ENCODE measurements at places on chromosomes 4 and X.
A peak's percentile ranks its signal among the peaks of the same experiment; 100 is the strongest.

DNA sequence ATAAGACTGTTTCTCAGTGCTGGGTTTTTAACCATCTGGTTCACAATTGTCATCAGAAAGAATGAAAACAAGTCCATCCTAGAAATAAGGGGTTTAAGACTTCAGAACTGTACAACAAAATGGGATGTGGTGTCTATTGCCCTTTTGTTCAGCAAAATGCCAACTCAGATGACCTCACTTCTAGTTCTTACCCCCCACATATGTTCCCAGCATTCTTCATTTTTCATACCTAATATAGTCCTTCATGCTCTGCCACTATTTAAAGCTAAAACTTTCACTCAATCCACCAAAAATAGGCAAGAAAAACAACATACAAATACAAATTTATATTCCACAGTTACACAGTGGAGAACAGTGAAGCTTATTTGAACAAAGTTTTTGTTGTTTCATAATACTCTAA is 111.4 kb downstream of the SORBS2 start:
- ATAC-seq = no peak

GRCh38 chr4:144590020-144590419 is 55.9 kb upstream of the HHIP start:
- ATAC-seq = no peak

GRCh38 chrX:46554942-46555341 is 9.7 kb upstream of the ZNF674 start:
- ATAC-seq = no peak

DNA sequence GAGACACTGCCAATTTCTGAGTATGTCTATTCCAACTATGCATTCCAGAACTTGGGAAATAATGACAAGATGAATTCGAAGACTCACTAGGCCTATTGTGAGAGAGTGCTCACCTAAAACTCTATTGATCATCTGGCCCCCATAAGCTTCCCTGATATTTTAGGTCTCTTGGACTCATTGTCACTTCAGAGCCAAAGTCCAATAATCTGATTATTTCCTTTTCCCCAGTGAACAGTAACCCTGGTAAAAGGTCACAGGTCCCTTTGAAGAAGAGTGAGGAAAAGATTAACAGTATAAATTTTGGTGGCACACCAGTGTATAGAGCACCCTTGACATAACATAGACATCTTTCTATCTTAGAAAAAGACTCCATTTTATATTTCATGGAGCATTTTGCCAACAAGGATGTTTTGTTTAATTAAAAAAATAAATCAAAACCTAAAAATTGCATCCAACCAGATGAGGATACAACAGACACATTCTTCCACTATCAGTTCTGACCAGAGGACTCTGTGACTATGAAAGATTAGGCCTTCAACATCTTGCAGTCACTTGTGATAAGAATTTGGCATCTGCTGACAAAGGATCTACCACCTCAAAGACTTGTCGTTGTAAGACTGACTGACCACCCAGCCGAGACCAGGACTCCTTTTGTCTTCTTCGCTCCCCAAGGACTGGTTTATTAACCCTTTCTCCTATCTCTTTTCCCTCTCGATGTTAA is 191.9 kb downstream of the MAB21L2 start:
- ATAC-seq = no peak

GRCh38 chrX:146881521-146881920 is 67.0 kb upstream of the CXorf51A start:
- ATAC-seq = no peak

DNA sequence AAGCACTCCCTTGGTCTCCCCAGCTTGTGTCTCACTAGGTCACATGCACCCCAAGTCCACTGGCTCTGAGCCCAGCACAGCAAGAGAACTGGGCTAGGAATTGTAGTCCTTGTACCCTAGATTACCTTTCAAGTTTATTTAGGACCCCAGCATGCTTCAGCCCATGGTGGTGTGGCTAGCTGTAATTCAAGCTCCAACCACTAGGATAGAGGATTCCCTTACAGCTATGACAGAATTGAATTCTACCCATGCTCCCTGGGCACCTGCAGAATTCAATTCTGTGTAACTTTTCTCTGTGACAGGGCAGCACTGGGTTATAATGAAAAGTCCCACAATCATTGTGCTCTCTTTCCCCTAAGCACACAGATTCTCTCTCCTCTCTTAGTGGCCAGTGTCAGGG is 253.8 kb upstream of the DMD start:
- ATAC-seq = no peak

- ATAC-seq = peak; percentile 90
Observed at GRCh38 chrX:13387666-13388494, 68.0 kb upstream of the ATXN3L start.

GRCh38 chr4:3878678-3879077 is 112.5 kb downstream of the ADRA2C start:
- no peak for ATAC-seq

DNA sequence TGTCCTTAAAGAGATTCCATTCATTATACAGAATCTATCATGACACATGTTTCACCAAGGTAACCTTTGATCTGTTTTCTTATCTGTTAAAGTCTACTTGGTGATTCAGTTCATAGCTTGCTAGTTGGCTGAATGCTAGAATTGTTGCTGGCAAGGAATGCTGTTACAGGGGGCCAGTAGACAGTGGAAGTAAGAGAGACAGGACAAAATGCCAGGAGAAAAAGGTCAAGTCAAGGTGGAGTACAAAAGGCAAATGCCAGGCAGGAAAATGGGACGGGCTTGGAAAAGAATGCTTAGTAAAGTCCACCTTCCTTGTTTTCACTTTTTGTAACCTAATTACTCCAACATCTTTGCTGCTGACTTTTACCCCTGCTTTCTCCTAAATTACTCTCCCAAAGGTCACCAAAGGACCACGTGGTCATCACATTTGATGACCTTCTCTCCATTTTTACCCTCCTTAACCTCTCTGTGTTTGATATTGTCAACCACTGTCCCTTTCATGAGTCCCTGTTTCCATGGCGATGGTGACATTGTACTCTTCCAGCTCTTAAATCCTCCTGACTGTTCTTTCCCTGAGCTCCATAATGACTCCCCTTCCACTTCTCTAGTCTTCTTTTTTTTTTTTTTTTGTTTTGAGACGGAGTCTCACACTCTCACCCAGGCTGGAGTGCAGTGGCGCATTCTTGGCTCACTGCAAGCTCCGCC is 24.5 kb upstream of the TAPT1 start:
- ATAC-seq = no peak

DNA sequence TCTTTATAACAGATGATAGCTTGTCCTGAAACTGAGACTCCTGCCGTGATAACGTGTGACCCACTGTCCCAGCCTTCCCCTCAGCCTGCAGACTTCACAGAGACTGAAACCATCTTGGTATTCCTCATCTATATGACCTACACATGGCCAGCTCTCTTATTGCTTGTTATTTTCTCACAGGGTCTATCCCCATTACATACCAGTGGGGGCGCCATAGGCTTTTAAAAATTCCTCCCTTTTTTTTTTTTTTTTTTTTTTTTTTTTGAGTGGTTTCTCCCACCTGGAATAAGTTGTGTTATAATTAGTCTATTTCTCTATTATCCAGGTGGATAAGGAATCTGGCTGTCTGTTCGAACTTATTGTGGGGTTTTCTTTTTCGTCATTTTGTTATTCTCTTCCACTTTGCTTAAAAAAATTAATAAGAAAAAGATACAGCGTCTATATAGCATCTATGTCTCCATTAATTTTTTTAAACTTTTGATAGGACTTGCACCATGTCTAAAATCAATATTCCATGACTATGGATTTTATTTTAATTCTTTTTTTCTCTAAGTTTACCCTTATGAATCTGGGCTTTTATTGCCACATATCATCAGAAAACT is 47.2 kb downstream of the GYG2 start:
- no peak for ATAC-seq

- ATAC-seq = no peak
Observed at GRCh38 chrX:22686138-22686541, 313.6 kb upstream of the DDX53 start.

- ATAC-seq = no peak
Observed at GRCh38 chr4:7108660-7109059, 40.8 kb upstream of the GRPEL1 start.

DNA sequence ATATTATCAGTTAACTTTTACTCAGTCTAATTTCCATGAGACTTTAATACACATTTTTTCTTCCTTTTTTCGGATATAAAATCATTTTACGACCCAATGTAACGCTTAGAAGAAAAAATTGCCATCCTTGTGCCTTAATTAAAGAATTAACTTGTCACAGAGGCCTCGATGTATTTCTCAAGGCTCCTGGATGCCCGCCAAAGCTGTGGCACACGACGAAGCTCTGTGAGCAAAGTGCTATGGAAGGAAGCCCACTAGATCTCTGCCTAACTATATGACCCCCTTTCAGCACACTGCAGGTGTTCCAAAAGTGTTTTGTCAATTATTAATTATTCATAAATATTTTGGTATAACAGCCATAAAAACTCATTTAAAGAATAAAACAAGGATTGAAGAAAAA is 54.4 kb downstream of the TAPT1 start:
- no peak for ATAC-seq

DNA sequence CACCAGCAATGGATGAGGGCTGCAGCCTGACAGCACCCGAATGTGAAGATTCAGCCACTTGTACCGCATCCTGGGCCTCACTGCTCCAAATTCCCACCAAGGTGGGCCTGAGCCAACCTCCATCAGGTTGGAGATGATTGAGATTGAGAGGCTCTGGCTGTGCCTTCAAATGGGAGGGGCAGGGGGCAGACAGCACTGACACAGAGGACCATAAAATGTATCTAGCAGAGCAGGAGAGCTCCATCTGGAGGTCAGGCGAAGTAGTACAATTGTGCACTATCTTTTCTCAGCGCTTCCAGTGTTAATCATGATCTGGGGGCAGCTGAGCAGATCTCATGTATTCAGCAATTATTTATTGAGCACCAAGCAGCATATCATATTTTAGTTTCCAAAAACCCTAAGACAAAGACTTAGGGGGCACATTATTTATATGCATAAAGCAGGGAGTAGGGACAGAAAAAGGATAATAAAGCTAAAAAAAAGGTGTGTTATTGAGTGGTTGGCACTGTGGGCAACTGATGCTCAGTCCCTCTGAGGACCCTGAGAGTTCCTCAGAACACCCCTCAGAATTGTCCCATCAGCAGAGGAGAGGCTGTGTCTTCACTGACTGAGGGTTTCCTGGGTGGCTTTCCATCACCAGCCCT is 31.6 kb upstream of the C1QTNF7 start:
- ATAC-seq = no peak

DNA sequence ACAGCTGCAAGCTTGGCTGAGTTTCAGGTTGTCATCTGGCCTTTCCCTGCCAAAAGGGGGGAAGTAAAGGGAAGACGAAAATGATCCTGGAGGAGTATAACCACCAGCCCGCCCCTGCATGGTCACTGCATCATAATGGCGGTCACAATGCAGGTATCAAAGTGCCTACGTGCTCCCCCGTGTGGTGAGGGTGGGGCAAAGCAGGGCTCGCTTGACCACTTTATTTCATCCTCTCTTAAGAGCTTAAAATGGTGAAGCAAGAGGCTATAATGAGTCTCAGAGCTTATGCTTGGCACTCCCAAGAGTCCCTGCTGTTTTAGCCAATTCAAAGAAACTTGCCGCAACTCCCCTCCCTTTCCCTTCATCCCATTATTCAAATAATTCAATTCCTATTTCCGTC is 105.6 kb downstream of the APOOL start:
- no peak for ATAC-seq

DNA sequence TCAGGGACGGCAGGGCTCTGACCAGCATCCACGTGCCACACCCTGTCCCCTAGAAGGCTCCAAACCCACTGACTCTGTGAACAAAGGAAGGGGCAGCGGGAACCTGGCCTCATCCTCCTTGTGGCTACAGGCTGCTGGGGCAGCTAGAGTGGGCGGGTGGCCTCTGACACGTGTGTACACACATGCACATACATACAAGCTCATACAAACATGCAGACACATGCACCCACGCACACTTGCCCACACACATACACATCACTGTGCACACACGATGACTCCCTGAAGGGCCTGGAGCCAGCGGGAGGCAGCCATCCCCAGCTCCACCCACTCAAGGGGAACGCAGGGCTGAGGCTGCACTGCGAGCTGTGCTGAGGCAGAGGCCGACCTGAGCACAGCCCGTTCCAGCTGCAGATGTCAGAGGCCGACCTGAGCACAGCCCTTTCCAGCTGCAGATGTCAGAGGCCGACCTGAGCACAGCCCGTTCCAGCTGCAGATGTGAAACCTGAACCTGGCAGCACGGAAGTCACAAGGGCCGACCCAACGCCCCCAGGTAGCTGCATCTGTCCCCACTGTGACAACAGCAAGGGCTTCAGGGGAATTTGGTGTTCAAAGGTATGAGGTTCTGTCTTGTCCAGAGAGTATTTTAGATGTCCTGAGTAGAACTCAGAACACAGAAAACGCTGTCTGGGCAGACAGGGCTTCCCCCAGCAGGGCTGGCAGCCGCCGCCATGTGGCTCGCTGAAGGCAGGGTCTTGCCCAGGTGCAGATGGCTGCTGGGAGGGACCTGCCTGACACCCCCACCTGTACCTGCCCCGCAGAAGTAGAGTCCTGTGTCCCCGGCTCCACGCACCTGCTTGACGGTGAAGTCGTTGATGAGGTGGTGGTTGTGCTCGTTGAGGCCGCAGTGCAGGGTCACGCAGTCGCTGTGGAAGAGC is 33.5 kb downstream of the CTBP1 start:
- ATAC-seq = peak; percentile 83

GRCh38 chr4:8168832-8169598 is 10.4 kb upstream of the ABLIM2 start:
- no peak for ATAC-seq

DNA sequence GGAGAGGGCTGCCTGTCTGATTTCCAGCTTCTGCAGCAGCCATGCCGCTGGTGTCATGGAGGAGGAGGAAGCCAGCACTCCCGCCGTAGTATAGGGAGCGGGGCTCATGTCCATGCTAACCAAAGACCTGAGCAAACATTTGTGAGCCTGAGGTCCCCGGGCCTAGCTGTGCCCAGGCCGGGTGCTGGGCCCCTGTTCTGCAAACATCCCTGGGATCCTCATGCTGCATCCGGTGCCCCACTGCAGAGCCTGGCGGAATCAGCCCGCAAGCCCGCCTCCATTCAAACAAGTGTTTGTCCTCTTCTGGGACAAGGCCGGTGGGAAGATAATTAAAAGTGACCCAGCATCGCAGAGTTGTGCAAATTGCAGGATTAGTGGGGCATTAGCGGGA is 106.3 kb downstream of the SORCS2 start:
- ATAC-seq = no peak

GRCh38 chr4:15765910-15766697 is 12.0 kb upstream of the CD38 start:
- ATAC-seq = no peak

- no peak for ATAC-seq
Observed at GRCh38 chr4:11710453-11711093, 281.9 kb upstream of the HS3ST1 start.

DNA sequence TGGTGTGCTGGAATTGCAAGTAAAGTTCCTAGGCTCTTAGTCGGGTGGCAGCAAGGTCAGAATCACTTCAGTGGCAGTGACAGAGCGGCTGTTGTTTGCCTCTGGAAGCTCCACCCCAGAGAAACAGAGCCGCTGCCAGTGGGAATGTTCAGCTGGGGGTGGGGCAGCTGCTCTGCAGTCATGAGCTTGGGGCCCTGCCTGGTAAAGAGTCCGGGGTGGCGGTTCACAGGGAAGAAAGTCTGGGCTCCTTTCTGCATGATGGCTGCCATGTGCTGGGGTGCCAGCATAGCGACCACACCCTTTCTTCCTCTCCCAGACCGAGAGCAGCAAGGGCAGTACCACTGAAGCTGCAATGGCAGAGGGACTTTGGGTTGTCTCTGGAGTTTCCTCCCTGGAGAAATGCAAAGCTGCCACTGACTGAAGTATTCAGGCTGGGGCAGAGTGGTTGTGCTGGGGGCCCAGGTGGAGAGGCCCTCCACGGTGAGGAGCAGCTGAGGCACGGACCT is 108.8 kb upstream of the CENPE start:
- no peak for ATAC-seq

GRCh38 chr4:154618708-154619315 is 6.4 kb upstream of the FGG start:
- peak; percentile 54 for ATAC-seq

- ATAC-seq = no peak
Observed at GRCh38 chr4:11743236-11743635, 314.5 kb upstream of the HS3ST1 start.

Measured in esophagus mucosa (tissue), 1 donor.